ENCODE measurements at places on chromosomes 1 and 21.

- no peak for DNase-seq
These were observed 3.2 kb upstream of the DENND1B start for GRCh38 chr1:197778366-197778945.

GRCh38 chr1:41589395-41589794 is 104.9 kb upstream of the EDN2 start:
- DNase-seq, result no peak

GRCh38 chr1:84862810-84863251 is 30.2 kb downstream of the LPAR3 start:
- no peak for DNase-seq

GRCh38 chr1:114564141-114564540 is 17.3 kb downstream of the BCAS2 start:
- no peak for DNase-seq

DNA sequence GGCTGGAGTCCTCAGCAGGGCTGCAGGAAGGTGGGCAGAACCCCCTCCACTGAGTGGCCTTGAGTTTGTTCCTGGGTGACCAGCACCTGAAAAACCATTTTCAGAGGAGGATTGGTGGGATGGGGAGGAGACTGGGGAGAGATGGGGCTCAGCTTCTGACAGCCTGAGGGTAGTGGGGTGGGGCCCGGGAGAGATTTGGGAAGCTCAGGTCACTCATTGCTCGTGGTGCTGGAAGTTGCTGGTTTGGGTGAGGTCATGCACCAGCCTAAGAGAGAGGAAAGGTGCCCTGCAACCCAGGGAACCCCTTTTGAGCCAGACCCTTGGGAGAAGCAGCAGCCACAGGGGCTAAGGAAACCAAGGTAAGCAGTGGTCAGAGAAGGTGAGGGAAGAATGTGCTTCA is 100.8 kb downstream of the EBNA1BP2 start:
- DNase-seq, result no peak

DNA sequence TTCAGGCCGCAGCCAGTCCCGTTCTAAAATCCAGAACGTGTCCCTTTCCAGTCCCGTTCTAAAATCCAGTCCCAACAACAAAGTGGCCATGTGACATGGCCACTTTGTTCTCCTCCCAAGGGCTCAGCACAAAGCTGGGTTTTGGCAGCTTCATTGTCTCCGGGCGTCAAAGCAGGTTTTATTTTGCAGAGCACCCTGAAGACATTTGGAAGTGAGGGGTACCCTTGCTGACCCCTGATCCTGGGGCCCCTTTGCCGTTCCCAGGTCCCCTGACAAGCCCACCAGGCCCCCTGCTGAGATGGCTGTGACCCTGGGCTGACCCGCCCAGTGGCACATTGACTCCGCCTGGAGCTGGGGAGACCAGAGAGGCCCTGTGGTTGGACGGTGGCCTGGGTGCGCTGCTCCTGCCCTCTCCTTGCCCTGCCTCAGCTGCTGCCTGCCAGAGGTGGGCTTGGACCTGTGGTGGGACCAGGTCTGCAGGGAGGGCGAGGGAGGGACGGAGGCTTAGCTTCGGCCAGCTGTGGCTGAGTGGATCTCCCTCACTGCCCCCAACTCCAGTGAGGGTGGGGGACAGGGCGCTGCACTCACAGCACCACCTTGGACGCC is 4.3 kb downstream of the PFKL start:
- DNase-seq, result no peak

GRCh38 chr1:222105393-222105737 is 363.5 kb upstream of the DUSP10 start:
- DNase-seq, result no peak

GRCh38 chr21:25772686-25773085 is 37.9 kb downstream of the GABPA start:
- DNase-seq, result no peak

DNA sequence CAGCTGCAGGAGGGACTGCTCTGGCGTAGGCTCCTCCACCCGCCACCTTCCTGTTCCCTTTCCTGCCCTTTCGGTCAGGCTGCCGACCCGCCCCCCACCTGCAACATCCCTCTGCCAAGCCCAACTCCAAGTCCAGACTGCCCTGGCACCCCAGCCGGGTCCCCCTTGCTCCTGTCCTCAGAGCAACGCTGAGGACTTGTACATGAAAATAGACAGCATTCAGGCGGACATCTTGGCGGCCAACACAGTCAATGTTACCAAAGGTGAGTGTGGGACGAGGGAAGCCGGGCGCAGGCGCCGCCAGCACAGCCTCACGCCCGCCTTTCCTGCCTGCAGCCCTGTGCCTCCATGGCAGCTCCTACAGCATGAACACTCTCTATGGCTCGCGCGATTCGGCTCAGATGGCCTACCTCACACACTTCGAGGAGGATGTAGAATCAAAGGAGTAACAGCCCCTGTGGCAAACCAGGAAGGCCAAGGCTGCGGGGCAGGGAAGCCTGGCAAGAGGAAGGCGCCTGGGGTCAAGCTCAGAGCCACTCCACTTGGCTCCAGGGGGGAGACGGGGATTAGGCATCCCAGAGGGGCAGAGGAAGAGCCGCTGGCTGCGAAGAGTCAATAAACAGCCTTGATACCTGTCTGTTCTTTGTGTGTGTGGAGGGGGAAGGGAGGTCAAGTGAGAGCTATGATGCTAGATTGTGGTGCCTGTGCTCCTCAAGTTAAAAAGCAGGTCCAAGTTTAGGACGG is 5.8 kb downstream of the RNU5D-1 start:
- no peak for DNase-seq

DNA sequence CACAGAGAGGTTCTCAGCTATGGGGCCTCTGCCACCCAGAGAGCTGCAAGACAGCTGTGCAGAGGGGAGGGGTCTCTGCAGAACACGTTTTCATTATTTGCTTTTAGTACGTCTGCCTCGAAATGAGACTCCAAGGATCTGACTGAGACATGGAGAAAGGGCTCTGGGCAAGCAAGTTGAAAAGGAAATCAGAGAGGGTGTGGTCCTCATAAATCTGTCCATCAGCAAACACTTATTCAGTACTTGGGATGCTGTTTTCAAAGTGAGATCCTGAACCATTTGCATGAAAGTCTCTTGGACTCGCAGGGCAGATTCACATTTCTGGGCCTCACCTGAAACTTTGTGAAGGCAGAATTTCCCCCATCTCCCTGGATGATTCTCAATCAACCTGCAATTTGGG is 197.4 kb upstream of the GALNT2 start:
- no peak for DNase-seq

DNA sequence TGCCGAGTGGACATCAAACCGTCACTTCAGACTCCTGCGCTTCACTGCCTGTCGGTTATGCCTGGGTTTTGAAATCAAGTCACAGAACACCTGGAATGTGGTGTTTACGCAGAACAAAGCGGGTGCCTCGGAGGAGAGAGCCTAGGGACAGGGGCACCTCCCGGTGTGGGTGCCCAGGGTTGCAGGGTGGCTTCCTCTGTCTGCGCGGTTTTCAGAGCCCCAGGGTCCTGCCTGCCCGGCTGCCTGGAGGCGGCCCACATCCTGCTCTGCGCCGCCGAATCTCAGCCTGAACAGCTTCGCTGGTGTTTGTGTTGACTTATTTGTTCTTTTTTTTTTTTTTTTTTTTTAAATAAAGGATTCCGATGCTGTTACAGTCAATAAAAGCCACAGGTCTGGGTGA is 113.5 kb upstream of the COL6A1 start:
- DNase-seq, result no peak

- DNase-seq, result peak; percentile 31
These were observed 143.4 kb upstream of the ERRFI1 start for GRCh38 chr1:8169364-8170058.

GRCh38 chr21:41621513-41621912 is 113.6 kb upstream of the TMPRSS2 start:
- no peak for DNase-seq

All from stimulated activated CD8-positive, alpha-beta memory T cell treated with anti-CD3 and anti-CD28 coated beads, Interleukin-4, amount 100 ng/mL, for 1 hour (primary cell).